ENCODE measurements at places on chromosomes 11 and 22.
A peak's percentile ranks its signal among the peaks of the same experiment; 100 is the strongest.

- no peak for DNase-seq
Observed at GRCh38 chr22:46672731-46673130, 52.5 kb downstream of the GRAMD4 start.

DNA sequence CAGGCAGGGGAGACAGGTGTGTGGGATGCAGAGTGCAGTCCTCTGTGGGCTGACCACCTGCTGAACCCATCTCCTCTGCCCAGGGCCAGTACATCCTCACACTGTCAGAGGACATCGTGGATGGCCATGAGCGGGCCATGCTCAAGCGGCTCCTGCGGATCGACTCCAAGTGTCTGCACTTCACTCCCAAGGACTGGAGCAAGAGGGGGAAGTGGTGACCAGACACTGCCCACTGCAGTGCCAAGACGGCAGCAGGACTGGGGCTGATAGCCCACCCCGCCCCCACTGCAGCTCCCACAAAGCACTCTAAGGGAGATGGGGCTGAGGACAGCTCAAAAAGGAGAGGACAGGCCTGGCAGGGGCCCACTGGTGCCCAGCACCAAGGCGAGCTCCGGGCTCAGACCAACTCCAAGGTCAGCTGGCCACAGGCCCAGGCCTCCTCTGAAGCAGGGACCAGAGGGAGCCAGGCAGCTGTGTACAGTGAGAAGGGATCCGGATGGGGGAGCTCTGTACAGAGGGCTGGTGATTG lies 1.6 kb downstream of the RNASEH2C start:
- no peak for DNase-seq

GRCh38 chr11:37506531-37506930 lies 908.5 kb upstream of the RAG2 start:
- no peak for DNase-seq

DNA sequence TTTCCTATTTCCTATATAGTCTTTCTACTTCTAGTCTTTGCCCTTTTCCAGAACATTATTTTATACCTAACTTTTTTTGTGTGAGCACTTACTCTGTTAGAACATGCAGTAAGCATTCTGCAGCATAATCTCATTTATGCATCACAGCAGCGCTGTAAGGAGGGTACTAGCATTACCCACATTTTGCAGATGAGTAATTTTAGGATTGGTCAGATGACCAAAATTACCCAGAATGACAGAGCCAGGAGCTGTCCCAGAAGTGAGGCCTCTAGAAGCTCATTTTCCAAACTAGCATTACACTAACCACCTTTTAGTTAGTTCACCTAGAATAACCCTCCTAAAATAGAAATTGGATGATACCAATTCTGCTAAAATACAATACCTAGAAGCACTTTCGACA lies 47.1 kb upstream of the ARHGAP32 start:
- no peak for DNase-seq

DNA sequence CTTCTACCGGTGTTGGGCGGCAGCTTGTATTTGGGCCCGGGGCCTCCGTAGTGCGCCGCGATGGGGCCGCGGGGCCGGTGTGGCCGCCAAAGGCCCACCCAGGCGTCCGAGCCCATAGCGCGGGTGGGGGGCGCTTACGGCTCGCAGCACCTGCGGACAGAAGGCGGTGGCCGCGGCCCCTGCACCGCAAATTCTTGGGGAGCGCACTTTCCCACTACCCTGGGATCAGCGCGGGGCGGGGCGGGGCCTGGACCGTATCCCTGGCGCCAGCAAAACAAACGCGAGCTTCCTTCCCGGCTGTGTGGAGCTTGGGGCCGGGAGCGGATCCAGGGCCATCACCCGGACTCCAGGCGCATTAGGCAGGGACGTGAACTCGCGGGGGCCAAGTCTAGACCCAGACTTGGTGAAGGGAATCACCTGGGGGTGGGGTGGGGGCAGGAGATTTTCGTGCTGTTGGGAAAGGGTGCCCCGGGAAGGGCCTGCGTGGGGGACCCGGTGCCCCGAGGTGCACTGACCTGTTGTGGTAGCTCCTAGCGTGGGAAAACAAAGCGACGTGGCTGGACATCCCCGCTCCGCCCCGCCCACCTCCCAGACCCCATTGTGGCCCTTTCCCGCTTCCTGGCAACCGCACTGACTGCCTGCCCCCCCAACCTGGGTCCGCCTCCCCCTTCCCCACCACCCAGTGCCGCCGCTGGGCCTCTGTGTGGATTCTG lies 2.3 kb upstream of the TYMP start:
- peak; percentile 51 for DNase-seq

GRCh38 chr11:61635304-61635703 lies 44.9 kb upstream of the DAGLA start:
- DNase-seq, result no peak

- no peak for DNase-seq
Observed at GRCh38 chr11:78689585-78690153, 115.0 kb upstream of the NARS2 start.

DNA sequence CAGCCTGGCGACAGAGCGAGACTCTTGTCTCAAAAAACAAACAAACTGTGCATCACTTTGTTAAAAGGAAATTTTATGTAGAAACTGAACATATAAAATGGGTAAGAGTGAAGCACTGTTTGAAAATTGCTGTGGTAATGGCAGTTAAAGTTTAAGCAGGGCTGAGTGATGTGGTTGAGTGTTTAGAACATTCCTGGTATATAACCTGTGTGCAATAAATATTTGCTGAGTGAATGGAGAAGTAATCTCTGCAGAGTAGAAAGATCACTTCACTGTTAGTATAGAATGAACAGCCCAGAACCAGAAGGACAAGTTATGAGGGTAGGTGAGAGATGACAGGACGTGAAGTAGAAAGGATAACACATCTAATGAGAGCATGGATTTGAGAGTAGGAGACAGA lies 27.3 kb downstream of the CECR2 start:
- no peak for DNase-seq

DNA sequence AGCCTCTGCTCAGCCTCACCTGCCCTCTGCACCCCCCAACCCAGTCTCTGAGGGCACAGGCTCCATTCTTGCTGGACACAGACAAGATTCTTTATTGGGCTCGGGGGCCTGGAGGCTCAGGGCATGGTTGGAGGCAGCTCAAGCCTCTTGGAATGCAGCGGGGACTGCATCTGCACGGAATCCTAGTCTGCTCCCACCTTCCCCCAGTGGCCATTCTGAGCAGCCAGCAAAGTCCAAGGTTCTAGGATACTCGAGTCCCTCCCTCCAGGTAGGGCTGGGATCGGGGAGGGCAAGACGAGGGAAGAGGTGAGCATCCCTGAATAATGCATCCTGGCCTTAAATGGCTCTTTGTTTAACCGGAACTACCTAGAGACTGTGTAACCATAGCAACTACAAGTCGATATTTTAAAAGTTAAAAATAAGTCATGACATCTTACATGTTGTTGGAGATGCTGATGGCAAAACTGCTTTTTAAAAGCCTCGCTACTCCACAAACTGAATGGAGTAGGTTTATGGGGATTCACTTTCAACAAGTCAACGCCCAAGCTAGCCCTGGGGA lies 10.7 kb upstream of the IGSF22 start:
- no peak for DNase-seq

- DNase-seq, result no peak
Observed at GRCh38 chr22:49702068-49702397, 125.6 kb downstream of the BRD1 start.

DNA sequence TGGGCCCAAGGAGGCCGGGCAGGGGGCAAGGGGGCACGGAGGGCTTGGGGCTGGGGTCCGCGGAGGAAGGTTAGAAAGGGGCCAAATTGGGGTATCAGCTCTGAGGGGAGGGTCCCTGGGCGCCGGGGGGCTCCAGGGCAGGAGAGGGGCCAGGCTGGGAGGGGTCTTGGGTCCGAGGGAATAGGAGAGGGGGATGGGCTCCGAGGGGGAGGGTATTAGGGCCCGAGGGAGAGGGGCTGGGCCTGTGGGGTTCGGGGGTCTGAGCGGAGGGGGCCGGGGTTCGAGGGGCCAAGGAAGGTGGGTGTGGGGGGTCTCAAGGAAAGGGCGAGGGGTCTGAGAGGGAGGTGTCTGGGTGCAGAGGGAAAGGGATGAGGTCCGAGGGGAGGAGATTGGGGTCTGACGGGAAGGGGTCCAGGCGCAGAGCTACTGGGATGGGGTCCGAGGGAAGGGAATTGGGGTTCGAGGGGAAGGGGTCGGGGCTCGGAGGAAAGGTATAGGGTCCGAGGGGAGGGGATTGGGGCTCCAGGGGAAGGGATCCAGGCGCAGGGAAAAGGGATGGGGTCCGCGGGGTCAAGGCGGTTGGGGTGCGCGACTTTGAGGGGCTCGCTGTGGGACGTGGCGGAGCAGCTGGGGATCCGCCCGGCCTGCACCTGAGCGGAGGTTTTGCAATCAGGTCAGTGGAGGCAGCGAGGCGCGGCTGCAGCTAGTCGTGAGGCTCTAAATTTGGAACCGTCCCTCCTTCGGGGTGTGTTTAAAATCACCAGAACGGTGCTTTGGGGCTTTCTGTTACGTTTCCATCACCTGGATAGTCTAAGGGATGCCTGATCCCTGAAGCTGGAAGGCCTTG lies 728 bp downstream of the CTTN start:
- DNase-seq, result peak; percentile 41

GRCh38 chr11:132866783-132867545 lies 665.3 kb downstream of the OPCML start:
- no peak for DNase-seq

DNA sequence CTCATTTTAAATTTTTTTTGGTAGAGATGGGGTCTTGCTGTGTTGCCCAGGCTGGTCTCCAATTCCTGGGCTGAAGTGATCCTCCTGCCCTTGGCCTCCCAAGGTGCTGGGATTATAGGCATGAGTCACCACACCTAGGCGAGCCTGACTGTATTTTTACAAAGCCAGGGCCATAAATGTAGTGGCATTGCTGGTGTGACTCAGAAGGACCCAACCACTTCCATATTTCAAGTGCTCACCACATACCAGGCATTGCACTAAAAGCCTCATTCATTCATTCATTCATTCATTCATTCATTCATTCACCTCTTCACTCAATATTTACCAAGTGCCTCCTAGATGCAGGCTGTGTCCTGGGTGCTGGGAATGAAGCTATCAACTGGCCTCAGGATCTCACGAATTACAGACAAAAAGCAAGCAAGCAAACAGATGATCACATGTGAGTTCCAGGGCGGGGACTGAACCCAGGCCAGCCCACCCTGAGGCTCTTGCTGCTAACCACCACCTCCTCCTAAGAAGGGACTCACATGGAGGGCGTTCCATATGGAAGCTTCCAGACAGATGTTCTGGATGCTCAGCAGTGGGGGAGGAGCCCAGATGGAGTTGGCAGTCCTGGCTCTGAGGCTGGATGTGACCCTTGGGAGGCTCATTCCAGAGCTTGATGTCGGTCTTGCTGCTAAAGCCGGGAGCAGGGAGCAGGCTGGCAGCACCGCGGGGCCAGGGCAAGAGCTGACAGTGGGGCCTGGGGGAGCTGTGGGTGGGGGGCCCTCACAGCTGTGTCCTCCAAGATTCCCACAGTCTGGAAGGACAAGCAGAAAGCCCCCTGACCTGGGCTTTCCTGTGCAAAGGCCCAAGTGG lies 158.8 kb downstream of the CTTN start:
- DNase-seq, result peak; percentile 7

GRCh38 chr11:96063053-96063452 lies 139.1 kb upstream of the MTMR2 start:
- peak; percentile 32 for DNase-seq

DNA sequence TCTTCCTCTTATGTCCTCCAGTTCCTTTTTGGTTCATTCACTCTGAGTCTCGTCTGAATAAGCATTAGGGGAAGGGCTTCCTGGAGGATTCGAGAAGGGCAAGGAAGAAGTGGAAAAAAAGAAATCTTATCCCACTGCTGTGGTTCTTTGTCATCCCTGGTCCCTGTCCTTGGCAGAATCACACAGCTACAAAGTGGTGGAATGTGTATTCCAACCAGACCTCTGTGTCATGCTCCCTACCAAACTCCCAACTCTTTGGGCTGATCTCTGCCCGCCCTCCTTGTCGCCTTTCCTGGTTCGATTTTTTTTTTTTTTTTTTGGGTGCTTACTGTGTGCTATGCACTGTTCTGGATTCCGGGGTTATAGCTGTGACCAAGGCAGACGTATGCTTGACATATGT lies 61.0 kb downstream of the TEAD1 start:
- no peak for DNase-seq

GRCh38 chr22:23387827-23388516 lies 192.1 kb downstream of the IGLL1 start:
- DNase-seq, result no peak

- DNase-seq, result peak; percentile 66
Observed at GRCh38 chr11:65593518-65594414, 1.8 kb downstream of the KCNK7 start.

- no peak for DNase-seq
Observed at GRCh38 chr11:45906096-45906682, 882 bp downstream of the FREY1 start.

DNA sequence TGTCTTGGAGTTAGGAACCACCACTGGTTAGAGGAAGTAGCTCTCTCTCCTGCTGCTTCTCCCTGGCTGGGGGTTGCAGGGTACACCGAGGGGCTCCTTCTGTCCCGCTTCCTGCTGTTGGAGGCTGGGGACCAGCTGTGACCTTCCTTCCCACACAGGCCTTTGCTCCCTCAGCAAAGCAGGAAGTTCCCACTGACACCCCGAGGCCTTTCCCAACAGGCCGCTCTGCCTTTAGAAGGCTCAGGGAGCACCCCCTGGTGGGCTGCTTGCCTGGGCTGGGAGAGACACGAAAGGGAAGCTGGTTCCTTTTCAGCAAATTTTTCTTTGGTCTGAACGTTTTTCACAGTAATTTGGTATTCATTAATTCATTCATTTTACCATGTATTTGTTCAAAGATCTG lies 527.9 kb upstream of the B3GAT1 start:
- DNase-seq, result peak; percentile 6

GRCh38 chr22:43333156-43333555 lies 10.0 kb downstream of the SCUBE1 start:
- no peak for DNase-seq

DNA sequence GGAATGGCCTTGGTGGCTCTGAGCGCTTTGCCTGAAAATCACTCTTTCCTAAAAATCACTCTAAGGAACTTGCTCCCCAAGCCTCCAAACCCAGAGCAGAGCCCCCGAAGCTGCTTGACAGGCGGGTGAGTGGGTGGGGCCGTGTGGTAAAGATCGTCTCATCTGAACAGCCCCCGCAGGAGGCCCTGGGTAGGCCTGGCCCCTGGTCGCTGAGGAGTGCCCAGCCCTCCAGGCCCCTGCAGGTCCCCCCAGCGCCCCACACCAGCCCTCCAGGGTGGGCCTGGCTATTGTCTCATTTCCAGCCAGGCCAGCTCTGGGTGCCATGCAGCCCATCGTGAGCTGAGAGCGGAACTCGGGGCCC lies 17.2 kb upstream of the PIM3 start:
- DNase-seq, result no peak

GRCh38 chr11:17692931-17693330 lies 26.4 kb upstream of the MYOD1 start:
- no peak for DNase-seq

DNA sequence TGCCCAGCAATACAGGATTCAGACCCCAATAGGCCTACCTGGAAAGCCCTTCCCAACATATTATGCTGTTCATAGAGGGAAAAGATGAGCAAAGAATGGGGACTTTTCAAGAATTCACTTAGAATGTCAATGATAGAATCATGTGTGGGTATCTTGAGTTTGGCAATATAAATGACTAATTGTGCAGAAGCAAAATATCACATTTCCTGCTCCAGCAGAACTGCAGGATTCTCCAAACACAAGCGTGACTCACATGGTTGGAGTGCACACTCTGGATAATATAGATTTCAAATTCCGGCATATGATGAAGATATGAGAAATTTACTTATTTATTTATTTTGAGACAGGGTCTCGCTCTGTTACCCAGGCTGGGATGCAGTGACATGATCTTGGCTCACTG lies 12.5 kb upstream of the APOL5 start:
- DNase-seq, result no peak

GRCh38 chr11:2792381-2793250 lies 92.8 kb upstream of the KCNQ1OT1 start:
- DNase-seq, result no peak

All from activated CD4-positive, alpha-beta T cell treated with anti-CD3 and anti-CD28 coated beads for 36 hours (primary cell).